ENCODE measurements at places on chromosomes 5 and 9.
A peak's percentile ranks its signal among the peaks of the same experiment; 100 is the strongest.

DNA sequence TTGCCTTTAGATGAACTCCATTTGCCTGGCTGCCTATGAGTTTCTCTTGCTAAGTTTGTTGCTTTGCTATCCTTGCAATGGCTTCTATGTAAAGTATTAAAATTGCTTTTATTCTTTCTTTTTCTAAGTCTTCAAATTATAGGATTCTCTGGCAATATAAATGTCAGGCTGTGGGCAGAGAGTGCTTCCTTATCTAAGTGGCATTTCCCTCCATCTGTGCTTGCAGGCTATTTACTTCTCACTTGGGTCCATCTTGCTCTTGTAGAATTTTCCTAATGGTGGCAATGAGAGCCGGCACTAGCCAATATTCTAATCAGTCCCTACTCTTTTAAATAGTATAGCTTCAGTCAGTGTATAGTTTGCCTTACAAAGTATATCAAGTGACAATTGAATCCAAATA is 63.3 kb downstream of the FAM174A start:
- no peak for DNase-seq

DNA sequence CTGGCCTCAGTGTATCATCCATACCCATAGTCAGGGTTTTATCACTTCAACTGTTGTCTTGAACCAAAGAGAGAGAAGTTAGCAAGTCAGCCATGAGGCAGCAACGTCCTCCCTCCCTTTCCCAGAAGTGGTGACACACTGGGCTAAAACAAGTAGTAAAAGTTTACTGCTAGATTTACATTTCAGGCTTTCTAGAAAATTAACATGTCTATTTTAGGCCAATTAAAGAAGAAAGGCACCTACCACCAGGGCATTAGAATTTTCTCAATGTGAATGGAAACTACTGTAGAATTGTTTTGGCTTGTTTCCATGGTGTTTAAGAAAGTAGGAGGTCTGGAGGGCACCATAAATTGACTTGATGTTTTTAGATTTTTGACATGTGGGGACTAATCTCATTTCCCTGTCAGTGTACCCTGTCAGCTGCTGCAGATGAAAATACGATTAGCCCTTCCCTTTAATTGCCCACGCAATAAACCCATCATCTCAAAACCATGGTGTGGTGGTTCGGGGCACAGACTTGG is 121.8 kb upstream of the ELL2 start:
- no peak for DNase-seq

DNA sequence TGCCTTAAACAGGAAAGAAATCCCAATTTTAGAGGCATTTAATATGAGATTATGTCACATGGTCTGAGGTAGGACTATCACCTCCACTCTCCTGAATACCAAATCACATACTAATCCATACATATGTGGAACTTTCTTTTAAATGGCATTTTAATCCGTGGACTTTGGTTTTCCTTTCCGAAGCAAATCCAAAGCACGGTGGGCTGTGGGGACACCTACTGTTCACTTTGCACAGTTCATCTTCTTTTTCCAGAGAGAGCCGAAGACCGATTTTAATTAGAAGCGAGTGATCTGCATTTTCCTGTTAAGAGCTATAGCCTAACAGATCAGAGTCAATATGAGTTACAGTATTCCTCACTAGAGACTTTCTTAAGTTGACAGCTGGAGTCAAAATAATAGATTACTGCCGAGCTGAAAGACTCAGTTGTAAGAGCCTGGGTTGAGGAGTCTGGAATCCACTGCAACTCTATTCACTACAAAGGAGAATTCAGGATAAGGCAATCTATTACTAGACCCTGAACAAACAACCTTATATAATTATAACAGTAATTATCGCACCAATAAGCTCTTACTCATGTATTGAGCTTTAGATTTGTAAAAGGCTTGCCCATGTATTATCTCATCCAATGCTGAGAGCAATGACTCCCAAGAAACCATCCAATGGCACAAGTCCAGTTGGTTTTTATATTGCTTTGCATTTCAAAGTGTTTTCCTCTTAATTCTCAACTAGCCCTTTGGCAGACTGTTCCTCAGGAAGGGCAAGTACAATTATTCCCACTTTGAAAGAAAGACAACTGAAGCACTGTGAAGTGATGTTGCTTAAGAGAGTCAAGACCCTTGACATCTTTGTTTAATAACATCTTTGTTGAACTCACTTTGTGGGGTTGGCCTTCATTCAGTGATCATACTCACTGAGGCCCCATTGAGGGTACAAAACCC is 144.7 kb downstream of the TRPM6 start:
- no peak for DNase-seq

- DNase-seq, result no peak
These were observed 14.6 kb upstream of the GCNT1 start for GRCh38 chr9:76444322-76444929.

- DNase-seq, result no peak
These were observed 123.9 kb downstream of the SLIT3 start for GRCh38 chr5:169176709-169177694.

DNA sequence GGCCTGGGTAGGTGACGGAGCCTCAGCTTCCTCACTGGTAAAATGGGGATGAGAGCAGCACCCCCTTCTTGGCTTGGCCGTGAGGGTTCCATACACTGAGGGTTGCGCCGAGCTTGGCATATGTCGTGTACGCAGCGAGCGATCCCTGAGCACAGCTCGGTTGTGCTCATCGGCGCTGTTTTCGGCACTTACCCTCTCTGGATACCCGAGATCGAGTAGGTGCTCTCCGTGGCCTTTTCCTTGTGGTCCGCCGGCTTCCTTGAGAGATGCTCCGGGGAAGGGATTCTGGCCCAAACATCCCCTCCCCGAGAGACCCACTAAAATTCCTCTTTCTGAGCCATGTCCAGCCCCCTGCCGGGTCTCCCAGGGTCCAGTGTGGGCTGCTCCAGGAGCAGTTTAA is 40.0 kb upstream of the HMCN2 start:
- DNase-seq, result no peak

DNA sequence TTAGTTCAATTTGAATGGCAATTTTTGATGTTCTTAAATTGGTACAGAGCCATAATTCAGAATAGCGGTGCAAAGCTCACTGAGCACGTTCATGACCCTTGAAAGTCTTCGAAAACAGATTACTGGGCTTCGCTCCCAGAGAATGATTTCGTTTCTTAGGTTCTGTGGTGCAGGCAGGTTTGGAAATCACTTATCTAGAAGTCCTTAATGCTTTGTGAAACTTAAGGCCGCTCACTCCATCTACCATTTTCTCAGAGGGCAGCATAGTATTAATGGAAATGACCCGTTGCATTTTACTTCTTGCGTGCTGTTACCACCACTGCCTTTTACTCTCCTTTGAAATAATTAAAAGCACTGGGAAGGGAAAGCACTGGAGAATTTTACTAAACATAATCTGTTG is 2.9 kb upstream of the MAT2B start:
- no peak for DNase-seq

DNA sequence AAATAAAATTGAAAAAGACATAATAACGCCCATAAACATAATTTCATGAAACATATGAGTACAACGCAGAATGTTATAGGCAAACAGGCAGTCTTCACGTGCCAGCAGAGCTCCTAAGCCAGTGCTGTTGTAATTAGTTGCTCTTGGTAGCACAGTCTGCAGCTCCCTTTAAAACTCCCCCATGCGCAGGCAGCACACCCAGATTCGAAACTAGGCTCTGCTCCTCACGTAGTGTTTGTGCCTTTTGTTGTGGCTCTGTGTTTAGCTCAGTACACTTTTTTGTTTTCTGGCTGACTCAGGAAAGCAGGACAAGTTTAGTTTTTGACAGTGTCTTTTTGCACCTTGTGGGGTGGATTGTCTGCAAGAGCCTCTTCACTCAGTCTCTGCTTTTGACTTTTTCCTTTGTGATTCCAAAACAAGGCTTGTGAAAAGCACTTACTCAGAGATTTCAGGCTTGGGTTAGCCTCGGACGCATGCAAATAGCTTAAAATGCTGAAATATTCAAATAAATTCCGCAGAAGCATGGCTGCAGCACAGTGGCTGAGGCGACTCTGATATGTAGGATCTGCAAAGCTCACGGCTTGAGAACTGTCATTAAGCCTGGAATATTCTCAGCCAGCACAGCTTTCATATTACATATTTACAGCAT is 113.6 kb downstream of the IRX1 start:
- DNase-seq, result no peak

DNA sequence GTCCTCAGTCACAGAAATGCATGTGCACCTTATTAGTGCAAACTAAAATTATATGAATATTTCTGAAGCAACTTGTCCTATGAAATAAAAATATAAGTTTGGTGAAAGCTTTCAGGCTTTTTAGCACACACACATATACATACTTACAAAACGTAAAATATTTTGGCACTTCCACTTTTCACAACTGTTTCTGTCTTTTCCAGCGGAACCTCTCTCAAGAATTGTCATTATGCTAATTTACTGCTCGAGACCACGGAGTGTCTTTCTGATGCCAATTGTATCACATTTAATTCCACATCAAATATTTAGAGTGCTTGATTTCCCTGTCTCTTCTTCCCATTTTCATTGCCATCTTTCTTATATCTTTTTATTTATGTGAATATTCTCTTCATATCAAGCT is 100.4 kb downstream of the MEF2C start:
- no peak for DNase-seq

DNA sequence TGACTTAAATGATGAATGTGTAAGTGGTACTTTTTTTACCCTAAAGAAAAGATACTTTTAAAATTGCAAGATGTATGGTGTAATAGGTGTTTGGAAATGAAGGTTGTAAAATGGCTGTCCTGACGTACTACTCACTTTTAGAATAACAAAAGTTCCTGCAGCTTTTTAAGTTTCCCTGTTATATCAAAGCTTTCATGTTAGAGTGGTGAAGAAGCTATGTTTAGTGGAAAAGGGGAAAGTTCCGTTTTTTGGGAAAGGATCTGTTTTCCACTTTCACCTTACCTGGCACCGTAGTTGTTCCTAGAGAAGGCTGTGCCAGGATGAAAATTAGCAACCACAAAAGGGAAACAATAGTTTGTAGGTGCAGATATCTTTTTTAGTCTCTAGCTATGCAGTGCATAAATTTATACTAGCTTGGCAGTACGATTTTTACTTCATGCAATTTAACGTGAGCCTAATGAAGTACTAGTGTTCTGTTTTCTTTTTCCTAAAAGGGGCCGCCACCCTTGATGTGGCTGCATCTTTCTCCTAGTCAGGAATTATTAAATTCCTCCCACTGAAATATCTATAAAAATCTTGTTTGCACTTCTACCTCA is 1.3 kb downstream of the TNPO1 start:
- peak; percentile 30 for DNase-seq

GRCh38 chr9:112898872-112899311 is 8.2 kb upstream of the SLC46A2 start:
- no peak for DNase-seq

GRCh38 chr5:32115985-32116384 is 58.1 kb downstream of the GOLPH3 start:
- DNase-seq, result no peak

- no peak for DNase-seq
These were observed 114.5 kb upstream of the RAPGEF1 start for GRCh38 chr9:131854334-131854733.

DNA sequence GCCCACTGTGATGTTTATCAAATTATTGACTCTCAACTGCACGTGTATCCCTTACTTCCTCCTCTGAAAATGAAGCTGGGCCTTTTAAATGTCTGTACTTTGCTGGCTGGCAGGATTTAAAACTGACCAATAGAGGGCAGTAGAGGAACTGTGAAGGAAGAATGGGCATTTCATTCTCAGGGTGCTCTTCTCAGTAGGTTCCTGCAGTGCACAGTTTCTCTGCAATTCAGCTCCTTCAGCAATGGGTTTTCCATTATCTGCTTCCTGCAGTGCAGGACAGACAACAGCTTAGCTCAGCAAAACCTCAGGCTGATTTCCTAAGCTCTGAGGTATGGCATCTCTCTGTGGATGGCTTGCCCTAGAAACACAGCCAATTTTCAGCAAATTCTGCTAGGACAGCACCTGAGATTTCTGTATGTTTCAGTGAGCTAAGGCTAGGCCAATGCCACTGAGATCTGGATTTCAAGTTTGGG is 298.4 kb upstream of the PRDM9 start:
- DNase-seq, result peak; percentile 39

GRCh38 chr9:69633716-69634115 is 38.5 kb downstream of the APBA1 start:
- DNase-seq, result no peak

Measured in foreskin keratinocyte (primary cell).